ENCODE measurements at places on chromosomes 6 and 20.

- no peak for DNase-seq
Measured at GRCh38 chr6:102742754-102743356, 1349.3 kb downstream of the GRIK2 start.

DNA sequence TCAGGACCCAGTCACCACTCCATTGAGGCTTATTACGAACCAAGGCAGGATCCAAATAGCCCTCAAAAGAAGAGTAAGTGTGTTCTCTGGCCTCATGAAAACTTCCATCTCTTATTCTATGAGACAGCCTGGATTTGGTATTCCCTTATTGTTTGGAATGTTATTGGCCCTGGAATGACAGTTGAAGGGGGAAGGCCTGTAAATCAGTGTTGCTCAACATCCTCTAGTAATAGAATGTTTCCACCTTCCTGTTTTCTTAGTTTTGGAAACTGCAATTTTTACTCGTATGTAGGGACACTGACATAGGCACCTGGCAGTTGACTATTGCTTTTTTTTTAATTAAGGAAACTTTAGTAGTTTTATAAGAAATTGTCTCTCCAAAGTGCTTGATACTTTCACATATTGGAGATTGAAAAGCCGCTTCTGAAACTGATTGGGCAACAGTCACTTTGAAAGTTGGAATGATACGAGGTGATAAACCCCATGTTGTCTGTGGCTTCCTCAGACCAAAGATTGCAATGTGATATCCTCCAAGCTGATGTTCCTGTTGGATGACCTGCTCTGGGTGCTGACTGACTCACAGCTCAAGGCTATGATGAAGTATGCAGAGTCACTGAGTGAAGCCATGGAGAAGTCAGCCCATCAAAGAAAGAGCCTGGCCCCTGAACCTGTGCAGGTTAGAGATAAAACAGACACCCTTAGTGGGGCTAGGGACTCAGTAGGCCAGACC lies 43.1 kb downstream of the BLTP3A start:
- DNase-seq, result no peak

DNA sequence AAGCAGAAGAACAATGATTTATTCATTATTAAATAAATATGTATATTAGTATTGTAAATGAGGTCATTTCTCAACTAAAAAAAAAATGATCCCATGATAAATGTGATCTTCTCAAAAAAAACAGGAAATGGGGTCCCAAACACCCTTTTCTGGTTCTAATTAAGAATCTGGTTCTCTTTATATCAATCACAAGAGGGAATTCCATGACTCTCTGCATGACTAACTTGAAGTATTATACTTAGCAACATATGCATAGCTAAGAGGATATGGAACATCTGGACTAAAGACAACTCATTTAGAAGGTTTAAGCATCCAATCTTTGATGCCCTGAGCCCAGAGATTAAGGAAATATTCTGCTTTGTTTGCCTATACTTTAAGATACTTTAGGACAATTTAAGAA lies 89.7 kb upstream of the EMILIN3 start:
- no peak for DNase-seq

DNA sequence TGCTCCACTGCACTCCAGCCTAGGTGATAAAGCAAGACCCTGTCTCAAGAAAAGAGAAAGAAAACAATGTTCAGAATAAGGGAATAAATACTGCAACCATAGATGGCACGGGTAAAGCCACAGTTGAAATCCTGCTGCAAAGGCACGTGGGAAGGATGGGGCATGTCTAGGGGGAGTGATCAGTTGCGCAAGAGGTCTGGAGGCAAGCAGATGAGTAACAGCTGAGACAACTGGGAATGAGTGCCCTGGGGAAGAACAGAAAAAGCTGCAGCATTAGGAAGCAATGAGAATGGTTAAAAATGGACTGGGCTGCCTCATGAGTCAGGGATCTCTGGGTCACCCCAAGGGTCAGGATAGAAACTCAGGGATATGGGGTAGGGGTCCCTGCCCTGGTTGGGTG lies 96.3 kb downstream of the GMPR start:
- peak; percentile 91 for DNase-seq

DNA sequence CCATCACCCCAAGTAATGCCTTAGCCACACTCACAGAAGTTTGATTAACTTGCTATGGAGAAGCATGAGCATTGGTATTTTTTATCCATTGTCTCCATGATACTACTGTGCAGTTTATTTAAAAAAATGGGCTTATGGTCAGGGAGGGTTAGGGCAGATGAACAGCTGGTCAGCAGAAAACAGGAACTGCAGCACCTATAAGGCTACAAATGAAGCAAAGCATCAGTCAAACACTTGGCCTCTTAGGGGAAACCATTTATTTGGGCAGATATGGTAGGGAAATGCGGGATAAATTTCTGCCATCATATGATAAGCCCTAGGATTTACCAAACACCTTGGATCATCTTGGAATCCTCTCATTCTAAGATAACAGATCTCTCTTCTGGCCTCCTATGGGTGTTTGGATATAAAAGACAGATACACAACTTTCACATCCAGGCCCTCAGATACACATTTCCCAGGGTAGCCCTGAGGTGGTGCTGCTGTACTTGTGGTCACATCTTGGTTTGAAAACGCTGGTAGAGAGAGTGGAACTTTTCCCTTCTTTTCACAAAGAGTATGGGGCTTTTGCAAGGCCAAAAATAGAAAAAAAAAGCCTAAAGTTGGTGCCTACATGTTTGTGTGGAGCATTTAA lies 42.8 kb upstream of the AHI1 start:
- no peak for DNase-seq

Data from suprapubic skin (tissue), 4 donors.